Right renal cortex interstitium (tissue), 3 donors: ENCODE measurements at places on chromosomes 6 and 20.

- DNase-seq = no peak
Observed at GRCh38 chr6:35710241-35710847, 21.6 kb upstream of the FKBP5 start.

DNA sequence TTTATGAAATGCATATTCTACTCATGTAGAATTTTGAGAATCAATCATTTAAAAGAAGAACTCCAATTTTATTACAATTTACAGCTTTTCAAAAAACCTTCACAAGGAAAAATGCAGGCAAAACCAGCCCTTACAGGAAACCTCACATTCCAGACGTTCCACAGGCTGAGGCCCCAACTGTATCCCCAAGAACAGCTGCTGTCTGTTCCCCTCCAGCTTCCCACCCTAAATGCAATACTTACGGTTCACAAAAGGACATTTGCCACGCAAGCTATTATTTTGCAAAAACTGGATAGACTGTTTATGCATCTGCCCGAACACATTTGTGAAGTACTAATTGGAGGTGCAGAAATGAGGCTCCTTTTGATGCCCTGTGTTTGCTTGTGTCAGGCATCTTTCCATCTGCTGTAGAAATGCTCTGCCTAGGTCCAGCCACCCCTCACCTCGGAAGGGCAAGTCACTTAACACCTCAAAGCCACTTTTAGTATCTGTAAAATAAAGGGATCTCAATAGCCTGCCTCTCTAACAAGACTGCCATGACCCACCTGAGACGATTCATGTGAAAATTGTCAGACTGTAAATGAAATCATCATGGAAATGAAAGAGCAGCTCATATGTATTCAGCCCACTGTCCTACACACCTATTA is 26.5 kb downstream of the PDE10A start:
- DNase-seq = no peak

- DNase-seq = no peak
Observed at GRCh38 chr20:55882910-55883309, 122.4 kb downstream of the CBLN4 start.

GRCh38 chr20:36315545-36316351 is 9.6 kb downstream of the DLGAP4 start:
- no peak for DNase-seq

GRCh38 chr6:142329486-142330113 is 27.8 kb downstream of the ADGRG6 start:
- no peak for DNase-seq

DNA sequence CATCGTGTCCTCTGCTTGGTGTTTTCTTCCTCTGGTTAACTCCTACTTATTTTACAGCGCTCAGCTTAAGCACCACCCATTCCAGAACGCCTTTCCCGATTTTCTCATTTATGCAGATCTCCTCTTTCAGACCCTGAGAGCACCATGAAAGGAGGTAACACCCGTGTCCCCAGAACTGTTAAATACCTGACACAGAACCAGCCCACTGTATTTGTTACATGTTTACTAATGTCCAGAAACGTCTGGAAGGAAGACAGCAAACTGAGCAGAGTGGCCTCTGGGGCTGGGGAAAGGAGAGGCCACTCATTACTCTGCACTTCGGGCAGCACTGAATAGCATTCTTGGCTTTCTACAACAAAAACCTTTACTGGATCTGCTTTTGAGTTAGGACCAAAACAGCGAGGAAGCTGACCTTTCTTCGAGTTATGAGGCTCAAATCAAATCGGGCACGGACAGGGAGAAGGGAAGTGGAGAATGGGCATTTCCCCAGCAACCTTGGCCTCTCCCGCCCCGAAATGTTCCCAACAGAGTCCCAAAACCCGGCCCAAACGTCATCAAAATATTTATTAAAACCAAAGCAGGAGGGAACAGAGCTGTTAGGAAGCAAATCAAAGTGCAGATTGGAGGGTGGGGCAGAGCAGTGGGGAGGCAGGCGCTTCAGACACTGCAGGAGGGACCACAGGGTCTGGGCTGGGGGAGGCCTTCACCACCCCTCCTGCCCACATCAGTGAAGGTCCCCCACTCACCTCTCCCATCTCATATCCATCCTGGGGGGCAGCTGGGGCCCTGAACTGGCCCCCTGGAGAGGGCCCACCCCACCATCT is 1.1 kb upstream of the NECAB3 start:
- DNase-seq = no peak

- no peak for DNase-seq
Observed at GRCh38 chr6:3643921-3644738, 107.4 kb downstream of the PXDC1 start.

- DNase-seq = no peak
Observed at GRCh38 chr20:25280051-25280573, 32.2 kb downstream of the PYGB start.

- DNase-seq = no peak
Observed at GRCh38 chr20:60576236-60576635, 618.0 kb downstream of the CDH26 start.

DNA sequence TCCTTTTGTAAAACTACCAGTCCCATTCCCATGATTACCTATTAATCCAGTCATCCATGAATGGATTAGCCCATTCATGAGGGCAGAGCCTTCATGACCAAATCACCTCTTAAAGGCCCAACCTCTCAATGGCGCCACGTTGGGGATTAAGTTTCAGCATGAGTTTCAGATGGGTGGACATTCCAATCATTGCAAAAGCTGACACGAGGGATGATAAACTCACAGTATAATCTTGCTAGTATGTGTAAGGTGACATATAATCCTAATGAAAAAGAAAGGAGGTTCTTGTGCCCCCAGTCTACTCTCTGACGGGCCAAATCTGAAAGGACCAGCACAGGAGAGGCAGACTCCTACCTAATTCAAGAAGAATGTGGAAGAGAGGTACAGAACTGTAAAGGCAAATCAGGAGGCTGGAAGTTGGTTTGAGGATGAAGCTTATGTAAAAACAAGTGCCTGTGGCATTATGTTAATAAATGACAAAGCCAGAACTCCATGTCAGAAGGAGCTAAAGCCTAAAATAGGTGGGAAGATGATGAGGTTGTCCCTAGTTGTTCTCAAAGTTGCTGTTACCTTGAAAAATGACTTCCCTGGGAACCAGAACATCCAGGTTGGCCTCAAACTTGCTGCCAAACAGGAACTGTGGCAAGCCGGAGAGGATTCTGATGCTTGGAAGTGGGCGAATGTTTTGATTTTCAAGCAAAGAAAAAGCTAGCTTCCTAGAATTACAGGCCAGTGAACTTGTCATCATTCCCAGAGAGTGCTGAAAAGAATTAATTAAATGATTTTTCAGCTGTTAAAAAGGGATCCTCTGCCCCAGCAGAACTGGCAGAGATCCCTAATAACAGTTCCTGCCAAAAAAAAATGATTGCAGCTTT is 106.5 kb upstream of the TIAM2 start:
- DNase-seq = no peak

- no peak for DNase-seq
Observed at GRCh38 chr6:7196019-7196402, 88.2 kb downstream of the RREB1 start.

- DNase-seq = no peak
Observed at GRCh38 chr6:83884523-83884922, 25.0 kb downstream of the CYB5R4 start.

DNA sequence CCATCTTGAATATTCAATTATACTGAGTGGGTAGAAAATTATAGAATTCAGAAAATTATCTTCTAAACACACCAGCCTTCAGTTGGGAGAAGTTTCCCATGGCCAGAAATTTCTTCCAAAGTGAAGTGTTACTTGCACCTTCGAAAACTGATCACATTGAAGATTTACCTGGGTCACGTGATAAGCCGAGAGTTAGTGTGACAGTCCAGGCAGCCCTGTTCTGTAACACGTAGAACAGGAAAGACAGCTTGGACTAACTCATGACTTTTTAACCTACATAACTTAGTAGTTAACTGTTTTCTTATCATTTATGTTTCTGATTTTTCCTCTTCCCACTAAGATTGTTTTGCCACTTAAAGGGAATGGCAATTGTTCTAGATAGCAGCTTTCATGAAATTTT is 118.3 kb upstream of the MTHFD1L start:
- no peak for DNase-seq

GRCh38 chr6:15499125-15499524 is 163.7 kb downstream of the DTNBP1 start:
- no peak for DNase-seq

DNA sequence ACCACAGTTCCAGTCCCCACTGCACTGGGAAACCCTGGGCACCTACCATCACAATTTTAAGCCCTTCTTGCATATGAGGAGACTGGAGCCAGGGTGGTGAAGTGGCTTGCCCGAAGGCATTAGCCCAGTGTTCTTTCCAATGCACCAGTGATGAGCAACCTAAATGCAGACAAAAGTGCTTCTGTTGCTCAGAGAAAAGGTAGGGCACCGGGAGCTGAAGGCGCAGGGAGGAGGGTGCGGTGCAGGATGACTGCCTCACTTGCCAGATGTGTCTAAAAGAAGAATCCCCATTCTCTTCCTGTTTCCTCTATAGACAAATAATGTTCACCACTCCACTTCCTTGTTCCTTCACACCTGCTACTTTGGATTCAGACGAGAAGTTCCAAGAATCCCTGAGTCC is 86.5 kb downstream of the QRSL1 start:
- no peak for DNase-seq

GRCh38 chr6:69111301-69111700 is 476.2 kb downstream of the ADGRB3 start:
- no peak for DNase-seq

- DNase-seq = peak; percentile 17
Observed at GRCh38 chr6:123804014-123804786, 535 bp downstream of the NKAIN2 start.

DNA sequence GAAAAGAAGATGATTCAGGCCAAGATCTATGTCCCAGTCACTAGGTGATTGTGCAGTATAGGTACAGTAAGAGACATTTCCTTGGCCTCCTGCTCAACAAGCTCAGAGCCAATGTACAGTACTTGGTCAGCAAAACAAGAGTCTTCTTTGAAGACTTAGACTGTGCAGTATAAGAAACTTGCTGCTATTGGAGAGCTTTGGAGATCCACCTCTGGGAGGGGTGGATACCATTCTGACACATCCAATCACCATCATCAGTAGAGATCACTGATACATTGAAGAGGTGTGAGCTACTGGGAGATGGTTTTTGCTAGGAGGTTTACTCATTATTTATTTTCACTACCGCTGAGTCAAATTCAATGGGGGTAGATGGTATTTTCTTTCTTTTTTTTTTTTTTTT is 77.5 kb downstream of the UST start:
- no peak for DNase-seq

- no peak for DNase-seq
Observed at GRCh38 chr20:10490706-10491105, 55.6 kb downstream of the SLX4IP start.

DNA sequence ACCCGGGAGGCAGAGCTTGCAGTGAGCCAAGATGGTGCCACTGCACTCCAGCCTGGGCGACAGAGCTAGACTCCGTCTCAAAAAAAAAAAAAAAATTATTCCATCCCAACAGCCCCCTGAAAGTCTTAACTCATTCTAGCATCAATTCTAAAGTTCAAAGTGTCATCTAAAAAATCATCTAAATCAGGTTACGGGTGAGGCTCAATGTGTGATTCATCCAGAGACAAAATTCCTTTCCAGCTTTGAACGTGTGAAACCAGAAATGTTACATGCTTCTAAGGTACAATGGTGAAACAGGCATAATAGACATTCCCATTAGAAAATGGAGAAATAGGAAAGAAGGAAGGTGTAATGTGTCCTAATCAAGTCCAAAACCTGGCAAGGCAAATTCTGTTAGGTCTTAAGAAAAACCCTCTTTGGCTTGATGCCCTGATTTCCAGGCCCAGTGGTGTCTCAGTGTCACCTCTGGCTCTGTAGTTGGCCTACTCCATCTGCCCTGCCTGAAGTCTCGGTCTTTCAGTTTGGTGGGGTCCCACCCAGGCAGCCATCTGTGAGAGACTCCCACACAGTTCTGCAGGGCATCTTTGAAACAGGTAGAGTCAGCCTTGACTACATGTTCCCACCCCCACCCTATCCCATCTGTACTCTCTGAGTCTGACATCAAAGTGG is 43.5 kb downstream of the HFE start:
- no peak for DNase-seq
